ENCODE measurements at places on chromosomes 1 and 21.

- no peak for DNase-seq
Measured at GRCh38 chr1:48333316-48333715, 110.8 kb downstream of the SLC5A9 start.

DNA sequence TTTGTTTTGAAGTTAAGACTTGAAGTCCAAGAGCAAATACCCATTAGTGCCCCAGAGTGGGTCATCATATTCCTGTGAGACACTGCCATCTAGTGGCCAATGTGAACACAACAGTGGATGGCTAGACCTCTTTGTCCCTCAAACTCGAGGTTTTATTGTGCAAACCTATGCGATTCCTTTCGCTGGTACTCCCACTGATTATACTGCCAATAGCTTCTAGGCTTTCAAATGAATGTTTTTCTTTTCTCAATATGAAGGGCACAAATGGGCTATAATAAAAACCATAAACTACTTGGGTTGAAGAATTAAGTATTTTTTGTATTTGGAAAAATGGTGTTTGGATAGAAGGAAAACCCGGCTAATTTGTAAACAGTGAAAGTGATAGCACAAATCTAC, 100.4 kb upstream of the ZNF281 start:
- peak; percentile 84 for DNase-seq

DNA sequence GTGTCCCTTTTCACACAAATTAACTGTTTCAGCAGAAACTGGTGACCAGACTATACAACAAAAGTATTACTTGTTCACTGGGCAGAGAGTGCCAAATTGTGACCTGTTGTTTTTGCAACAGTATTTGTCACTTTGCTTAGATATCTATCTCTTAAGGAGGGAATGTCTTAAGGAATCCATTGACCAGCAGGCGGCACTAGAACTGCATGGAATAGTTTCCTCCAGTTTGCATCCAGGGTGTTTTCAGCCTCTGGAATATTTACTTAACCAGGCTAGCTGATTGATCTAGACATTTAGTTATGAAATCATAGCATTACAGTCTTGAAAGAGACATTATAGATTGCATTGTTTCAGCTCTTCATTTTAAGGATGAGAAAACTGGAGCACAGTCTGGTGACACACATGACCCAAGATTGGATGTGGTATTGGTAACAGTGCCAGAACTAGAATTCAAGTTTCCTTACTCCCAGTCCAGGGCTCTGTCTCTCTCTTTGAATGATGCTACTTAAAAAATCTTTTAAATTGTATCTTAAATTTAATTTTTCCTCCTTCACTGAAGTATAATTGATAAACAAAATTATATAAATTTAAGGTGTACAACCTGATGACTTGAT, 16.9 kb downstream of the RPTN start:
- DNase-seq, result peak; percentile 19

DNA sequence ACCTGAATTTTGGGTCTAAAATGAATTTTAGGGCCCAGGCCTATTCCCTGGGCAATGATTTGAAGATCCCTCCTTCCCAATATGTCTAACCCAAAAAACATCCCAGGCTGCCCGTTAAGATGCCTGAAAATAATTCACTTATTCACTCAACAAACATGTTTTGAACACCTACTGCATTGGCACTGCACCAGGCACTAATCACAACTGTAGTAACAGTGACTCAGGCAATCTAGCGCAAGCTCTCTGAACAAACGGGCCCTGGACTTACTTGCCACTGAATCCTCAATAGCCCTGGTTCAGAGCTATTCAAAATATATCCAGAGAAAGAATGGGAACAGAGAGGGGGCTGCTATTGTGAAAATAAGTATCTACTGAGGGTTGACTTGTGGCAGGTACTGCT, 4.2 kb downstream of the CD244 start:
- DNase-seq, result no peak

DNA sequence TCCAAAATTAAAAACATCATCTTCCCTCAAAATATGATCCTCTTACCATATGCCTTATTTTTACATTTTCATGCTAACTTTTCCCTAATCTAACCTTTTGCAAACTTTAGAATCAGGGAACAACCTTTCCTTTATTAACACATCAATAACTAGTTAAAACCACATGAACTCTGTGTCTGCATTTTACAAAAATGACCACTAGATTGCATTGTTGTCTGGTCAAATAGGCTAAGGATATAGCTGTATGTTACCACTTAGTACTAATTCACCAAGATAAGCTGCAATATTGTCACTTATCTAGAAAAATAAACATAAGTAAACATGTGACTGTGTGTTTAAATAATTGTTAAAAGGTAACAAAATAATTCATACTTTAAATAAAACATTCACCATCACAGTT, 82.3 kb downstream of the DENND1B start:
- DNase-seq, result peak; percentile 6

- DNase-seq, result no peak
Measured at GRCh38 chr1:58566339-58566738, 10.7 kb downstream of the TACSTD2 start.

Data from GM13976 (cell line).